ENCODE measurements at places on chromosomes 11 and 22.

DNA sequence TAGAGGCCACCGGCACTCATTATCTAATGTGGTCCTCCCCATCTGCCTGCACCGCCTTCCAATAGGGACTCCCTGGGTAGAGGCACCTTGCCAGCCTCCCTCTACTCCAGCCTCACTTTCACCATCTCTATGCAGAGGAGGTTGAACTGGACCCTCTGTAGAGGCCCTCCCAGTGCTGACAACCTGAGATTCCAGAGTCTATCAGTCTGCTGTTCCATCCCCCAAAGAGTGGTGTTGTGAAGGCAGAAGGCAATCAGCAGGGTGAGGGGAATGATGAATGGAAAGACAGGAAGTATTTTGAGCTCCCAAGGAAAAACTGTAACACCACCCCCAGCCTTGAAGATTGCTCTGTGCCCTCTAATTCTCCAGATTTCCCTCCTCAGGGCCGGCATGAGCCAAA, 77.9 kb downstream of the THAP12 start:
- DNase-seq = no peak

- DNase-seq = no peak
These were observed 17.1 kb upstream of the APLP2 start for GRCh38 chr11:130052567-130052966.

GRCh38 chr11:66316849-66317251, at the start of gene CD248:
CD248 (minus strand) TSS chr11:66317044; CDS start chr11:66317027, 17 bp downstream.
- no peak for DNase-seq

DNA sequence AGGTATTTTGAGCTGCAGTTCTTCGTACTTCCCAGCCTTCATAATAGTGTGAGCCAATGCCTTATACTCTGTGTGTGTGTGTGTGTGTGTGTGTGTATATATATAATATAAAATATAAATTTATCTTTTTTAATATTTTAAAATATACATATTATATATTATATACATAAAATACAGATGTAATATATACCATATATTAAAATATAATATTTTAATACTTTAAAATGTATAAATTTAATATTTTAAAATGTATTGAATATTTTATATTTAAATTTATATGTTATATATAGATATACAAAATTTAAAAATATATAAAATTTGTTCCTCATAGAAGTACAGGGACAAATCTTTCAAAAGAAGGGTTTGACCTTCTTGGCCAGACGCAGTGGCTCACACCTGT, 53.7 kb upstream of the CARD18 start:
- no peak for DNase-seq

- no peak for DNase-seq
These were observed 3.5 kb downstream of the KRTAP5-7 start for GRCh38 chr11:71530602-71531001.

GRCh38 chr11:27313157-27313821, 49.7 kb downstream of the CCDC34 start:
- no peak for DNase-seq

DNA sequence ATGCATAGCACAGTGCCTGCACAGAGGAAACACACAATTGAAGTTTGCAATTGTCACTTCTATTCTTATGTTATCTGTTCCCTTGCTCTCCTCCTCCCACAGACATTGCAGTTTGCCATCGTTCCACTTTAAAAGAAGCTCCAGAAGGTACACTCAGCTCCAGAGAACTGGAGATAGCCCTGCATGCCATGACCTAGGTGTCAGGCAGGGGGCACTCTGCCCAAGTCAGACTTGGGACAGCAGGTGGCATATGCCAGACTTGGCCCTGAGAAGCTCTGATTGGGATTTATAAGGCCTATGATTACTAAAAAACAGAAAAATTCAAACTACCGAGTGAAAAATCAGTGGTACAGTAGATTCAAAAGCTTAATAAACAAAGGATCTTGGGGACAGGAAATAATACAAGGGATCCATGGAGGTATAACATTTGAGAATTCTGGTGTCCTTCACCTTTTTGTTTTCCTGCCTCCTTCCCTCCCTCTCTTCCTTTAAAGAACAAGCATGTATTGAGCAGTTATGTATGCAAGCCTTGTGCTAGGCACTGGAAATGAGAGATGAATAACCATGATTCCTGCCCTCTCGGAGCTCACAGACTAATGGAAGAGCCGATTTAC, 40.0 kb downstream of the TENM4 start:
- DNase-seq = no peak

DNA sequence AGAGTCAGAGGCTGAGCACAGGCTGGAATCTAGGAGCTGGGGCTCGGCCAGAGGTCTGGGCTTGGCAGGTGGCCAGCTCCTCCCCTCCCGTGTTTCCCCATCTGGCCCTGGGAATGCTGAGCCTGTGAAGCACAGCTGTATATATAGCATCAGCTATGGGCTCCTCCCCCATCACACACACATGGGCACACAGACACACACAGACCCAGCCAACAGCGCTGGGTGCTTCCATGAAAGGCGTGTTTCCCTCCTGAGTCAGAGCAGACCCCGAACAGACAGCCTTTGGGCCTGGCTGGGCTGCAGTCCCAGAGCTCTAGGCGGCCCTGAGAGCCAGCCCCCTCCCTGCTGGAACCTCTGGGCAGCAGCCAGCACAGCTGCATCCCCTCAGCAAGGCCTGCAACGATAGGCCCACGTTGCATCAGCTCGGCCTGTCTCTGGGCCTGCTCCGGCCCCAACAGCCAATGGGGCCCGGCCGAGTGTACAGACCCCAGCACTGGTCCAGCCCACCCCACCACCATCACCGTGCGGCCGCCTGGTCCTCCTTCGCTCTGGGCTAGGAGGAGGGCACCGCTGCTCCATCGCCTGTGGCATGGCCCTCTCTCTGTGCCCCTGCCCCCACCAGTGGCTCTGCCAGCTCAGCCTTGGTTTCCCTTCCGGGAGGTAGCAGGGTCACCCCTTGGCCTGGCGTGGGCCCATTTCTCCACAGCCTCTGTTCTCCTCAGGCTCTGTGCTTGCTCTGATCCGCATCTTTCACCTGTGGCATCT, 7.6 kb upstream of the SERPINH1 start:
- DNase-seq = no peak

- DNase-seq = no peak
These were observed 42.4 kb upstream of the RASD2 start for GRCh38 chr22:35498026-35498800.

DNA sequence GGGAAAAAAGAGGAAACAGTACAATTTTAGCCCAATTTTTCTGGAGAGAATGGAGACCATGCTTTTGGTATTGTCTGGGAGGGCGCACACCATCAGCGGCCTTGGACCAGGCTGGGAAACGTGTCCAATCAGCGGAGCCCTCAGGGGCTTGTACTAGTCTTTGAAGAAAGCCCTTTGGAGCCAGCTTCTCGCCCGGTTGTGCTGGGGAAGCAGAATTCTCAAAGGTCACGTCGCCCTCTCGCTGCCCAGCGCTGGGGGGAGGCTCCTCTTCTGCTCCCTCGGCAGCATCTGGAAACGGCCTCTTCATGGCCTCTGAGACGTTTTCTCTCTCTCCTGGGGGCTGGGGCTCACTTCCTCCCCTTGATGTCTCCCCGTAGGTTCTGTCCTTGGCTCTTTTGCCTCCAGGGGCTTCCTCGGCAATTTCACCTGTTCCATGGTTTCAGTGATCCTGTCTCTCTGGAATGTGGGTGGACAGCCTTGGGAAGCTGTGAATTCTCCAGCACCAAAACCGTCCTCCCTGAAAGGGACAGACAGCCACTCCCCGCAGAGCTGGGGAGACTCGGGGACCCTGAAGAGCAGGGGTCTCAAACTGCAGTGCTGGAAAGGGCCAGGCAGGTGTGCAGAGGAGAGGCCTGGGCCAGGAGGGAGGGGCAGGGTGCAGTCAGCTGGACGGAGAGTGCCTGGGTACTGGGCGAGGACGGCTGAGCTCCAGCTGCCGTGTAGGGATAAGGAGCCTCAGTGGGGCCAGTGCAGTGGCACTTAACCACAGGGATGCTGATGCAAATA, 80.2 kb downstream of the RPS6KA4 start:
- no peak for DNase-seq

Measured in HTR-8/SVneo (cell line).